AG09309 (cell line): ENCODE measurements at places on chromosomes 7 and 10.

DNA sequence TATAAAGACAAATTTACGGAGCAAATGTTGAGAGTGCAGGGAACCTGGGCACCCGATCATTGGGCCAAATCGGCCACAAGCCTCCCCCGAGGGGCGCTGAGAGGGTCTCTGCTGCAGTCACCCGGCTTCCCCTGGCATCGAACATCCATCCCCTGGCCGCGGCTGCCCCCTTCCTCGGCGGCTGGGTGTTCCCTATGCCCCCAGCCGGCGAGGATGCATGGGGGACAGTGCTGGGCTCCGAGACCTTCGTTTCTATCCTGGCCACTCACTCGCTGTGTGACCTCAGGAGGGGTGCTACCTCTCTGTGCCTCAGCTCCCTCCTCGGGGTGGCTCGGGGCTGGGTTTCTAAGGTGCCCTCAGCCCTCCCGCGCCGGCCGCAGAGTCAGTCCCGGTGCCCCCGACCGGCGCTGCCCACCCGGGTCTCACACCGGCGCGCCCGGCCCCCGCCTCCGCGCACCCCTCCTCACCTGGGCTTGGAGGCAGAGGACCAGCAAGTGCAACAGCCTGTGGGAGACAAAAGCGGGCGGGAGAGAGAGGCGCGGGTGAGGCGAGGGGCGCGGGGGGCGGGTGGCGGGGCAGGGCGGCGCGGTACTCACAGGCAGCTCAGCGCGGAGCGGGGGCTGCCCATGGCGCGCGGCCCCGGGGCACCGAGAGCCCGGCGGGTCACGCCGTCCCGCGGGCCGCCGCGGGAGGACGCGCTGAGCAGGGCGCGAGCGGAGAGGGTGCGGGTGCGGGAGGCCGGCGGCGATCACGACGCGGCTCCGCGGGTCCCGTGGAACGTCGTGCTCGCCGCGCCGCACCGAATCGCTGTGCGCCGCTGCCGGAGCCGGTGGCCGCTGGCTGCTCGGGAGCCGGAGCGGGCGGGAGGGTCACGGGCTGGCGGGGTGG is at the start of gene FGF8:
FGF8 (minus strand) TSS at position 842 of the 888 bp plus-strand sequence; CDS start at position 628, 214 bp downstream.
- DNase-seq, result no peak

- DNase-seq, result peak; percentile 99
Observed at GRCh38 chr7:94183289-94183749, 179.2 kb upstream of the BET1 start.

DNA sequence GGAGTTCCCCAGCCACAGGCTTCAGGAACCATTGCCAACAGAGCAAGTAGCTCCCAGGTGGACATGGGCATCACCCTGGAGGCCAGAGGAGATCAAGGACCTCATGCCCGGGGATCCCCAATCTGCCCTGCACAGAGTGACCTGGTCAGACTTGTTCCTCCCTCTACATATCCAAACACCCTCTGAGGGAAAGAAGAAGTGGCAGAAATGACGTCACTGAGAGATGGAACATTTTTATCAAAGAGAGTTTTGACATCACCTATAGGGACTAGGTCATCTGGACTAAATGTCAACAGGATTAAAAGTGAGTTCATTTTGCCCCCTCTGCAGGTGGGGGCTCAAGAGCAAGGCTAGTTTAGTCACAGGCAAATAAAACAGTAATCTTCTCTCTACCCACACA is 273.7 kb downstream of the SKAP2 start:
- DNase-seq, result no peak

GRCh38 chr10:49572594-49573114 is 33.7 kb upstream of the ERCC6 start:
- DNase-seq, result no peak

DNA sequence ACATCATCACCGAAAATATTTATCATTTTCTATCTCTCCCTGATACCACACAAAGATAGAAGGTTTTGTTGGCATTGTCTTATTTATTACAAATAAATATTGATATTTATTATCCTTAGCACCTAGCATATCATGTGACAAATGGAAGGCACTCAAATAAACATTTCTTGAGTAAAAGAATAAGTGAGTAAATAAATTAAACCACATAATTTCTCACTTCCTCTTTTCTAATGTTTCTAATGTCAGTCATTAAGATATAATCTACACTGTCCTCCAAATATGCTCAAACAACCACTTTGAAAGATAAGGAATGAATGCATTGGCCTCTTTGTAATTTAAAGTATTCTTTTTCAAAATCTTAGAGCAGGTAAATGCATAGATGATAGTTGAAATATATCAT is 1027.8 kb upstream of the LRRTM3 start:
- no peak for DNase-seq

GRCh38 chr7:16695621-16696237 is 49.7 kb downstream of the BZW2 start:
- no peak for DNase-seq

DNA sequence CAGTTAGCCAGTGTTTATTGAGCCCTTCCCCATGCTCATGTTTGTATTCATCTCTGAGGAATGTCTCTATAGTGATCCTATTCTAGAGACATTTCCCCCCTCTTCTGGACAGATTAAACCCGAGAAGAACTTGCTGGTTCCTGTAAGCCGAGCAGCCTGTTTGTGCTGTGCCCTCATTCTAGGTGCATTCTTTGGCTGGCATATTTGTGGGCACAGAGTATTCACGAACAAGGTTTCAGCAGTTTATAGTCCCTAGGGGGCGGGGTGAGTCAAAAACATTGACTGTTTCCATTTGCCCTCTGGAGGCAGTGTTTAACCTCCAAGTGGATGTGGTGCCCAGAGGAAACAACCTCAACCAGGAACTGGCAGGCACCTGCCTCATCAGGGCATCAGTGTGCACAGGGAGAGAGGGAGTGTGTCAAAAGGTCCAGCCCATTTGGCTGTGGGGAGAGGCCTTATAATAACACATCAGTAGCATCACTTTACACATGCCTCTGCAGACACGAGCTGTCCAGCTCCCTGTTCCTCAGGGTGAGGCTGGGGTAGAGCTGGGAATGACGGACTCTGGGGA is 273.3 kb upstream of the LRGUK start:
- peak; percentile 89 for DNase-seq

DNA sequence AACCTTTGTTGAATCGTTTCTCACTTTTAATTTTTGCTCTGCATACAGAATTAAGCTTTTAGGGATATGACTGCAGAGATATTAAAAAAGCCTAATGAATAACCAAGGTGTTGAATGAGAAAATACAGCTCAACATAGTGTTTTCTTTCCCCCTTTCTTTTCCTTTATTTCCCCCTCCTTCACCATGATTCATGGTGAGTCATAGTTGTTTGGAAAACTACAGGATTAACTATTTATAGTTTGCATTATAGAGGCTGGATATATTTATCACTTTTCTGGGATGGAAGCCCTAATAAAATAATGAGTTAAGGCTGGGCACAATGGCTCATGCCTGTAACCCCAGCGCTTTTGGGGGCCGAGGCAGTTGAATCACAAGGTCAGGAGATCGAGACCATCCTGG is 115.0 kb downstream of the DNAJB9 start:
- no peak for DNase-seq

GRCh38 chr10:5419466-5420094 is 7.2 kb downstream of the NET1 start:
- no peak for DNase-seq

GRCh38 chr10:71284544-71285179 is 34.4 kb upstream of the SLC29A3 start:
- DNase-seq, result no peak

DNA sequence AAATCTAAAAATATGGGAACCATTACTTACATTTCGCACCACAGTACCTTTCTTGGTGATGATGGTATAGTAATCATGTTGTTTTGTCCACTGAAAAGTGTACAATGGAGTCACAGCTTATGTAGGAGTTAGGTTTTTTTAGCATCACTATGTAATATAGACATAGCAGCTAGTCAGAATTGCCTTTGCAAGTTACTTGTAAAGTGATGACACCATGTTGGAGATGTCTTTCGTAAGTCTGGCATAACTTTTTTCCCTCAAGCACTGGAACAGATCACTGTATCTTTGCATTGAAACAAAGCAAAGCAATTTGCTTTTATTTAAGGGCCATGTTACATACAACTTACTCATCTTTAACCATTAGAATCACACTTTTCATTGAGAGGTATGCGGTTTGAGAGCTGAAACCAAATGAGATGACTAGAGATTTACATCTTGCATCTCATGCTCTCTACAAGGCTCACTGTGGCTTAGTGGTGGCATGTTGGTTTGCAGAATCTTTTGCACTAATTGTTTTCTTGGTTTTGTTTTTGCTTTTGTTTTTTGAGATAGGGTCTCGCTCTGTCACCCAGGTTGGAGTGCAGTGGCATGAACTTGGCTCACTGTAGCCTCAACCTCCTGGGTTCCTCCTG is 18.3 kb downstream of the UBN2 start:
- DNase-seq, result no peak

- no peak for DNase-seq
Observed at GRCh38 chr10:126235091-126235978, 152.9 kb downstream of the ADAM12 start.

GRCh38 chr10:351770-352334 is 216.6 kb downstream of the ZMYND11 start:
- no peak for DNase-seq

- no peak for DNase-seq
Observed at GRCh38 chr7:6433784-6434615, 13.8 kb downstream of the DAGLB start.

DNA sequence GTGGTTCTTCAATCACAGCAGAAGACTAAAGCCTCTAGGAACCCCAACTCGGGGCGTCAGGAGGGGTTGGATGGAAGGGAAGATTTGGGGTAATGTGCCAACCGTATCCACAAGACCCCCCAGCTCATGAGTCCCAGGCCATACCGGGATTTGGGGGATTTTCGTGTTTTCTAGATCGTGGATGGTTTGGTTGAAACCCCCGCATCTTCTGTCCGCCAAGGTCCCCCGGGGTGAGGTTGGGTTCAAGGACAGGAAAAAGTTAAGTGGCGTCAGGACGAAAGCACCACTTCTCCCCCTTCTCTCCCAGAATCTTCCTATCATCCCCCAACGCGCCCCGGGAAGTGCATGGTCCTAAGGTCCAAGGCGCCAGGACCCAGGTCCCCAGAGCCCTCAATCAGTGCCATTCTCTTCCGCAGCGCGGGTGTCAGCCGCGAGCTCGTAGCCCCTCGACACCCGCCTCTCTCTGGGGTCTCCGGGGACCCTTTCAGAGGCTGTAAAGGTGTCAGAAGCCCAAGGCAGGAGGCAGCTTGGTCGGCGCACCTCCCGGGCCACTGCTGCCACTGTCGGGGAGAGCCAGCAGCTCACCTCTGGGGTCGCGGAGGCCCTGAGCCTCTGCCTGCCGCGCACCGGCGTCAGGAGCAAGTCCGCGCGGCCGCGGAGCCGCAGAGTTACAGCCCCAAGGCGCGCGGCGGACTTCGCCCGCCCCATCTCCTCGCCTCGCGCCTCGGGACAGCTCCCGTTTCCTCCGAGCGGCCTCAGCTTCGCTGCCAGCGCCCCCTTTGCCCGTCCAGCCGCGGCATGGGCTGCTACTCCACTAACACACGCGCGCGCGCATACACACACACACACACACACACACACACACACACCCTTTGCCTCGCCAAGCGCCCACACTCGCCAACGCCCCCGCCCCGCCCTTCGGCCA is 1.5 kb downstream of the MKX start:
- no peak for DNase-seq

- no peak for DNase-seq
Observed at GRCh38 chr10:17412323-17412722, 42.1 kb downstream of the ST8SIA6 start.

- no peak for DNase-seq
Observed at GRCh38 chr7:23514755-23515154, 17.0 kb downstream of the TRA2A start.

DNA sequence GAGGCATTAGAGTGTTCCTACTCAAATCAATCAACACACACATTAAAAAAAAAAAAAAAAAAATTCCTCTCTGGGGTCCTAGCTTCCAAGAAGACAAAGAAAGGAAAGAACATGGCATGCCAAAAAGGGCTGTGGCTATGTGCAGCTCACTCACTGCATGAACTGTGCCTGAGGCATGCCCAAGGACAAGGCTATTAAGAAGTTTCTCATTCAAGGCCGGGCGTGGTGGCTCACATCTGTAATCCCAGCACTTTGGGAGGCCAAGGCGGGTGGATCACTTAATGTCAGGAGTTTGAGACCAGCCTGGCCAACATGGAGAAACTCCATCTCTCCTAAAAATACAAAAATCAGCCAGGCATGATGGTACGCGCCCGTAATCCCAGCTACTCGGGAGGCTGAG is 41.9 kb upstream of the PPP3CB start:
- DNase-seq, result no peak

GRCh38 chr7:150311146-150311545 is 12.0 kb upstream of the LRRC61 start:
- DNase-seq, result no peak

DNA sequence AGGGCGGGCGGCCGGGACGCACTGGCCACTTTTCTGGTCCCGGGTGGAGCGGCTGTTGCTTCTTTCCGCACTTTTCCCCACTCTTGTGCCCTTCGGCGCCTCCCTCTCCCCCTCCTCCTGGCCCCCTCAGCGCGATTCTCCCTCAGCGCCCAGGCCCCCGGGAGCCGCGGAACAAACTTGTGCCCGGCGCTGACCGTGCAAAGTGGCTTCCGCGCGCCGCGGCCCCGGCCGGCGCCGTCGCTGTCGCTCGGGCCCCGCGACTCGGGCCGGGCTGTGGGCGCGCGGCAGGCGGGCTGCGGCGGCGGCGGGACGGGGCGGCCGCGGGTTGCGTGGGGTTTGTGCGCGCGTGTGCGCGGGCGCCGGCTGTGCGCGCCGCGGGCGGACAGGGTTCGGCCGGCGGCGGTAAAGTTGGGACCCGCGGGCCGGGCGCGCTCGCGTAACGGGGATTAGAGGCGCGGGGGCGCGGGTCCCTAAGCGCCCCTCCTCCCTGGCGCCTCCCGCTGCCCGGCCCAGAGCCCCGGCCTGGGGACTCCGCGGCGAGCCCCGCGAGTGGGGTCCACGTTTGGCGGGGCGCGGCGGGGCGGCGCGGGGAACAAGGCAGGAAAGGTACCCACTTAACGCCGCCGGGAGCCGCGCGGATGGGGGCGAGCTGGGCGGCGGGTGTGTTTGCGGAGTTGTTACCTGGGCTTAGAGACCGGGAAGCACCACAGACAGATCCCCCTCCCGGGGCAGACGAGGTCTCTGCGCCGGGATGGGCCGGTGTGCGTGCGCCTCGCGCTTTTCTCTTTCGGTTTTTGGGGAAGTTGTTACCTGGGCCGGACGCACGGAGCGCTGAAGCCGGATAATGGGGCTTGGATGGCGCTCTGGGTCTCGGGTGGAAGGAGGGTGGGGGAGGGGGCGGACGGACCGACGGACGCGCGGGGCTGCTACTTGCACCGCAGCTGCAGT is 860 bp downstream of the ZEB1 start:
- DNase-seq, result no peak

- DNase-seq, result no peak
Observed at GRCh38 chr10:58857251-58857805, 319.1 kb upstream of the PHYHIPL start.

GRCh38 chr10:132752378-132752777 is 33.6 kb downstream of the NKX6-2 start:
- DNase-seq, result no peak

DNA sequence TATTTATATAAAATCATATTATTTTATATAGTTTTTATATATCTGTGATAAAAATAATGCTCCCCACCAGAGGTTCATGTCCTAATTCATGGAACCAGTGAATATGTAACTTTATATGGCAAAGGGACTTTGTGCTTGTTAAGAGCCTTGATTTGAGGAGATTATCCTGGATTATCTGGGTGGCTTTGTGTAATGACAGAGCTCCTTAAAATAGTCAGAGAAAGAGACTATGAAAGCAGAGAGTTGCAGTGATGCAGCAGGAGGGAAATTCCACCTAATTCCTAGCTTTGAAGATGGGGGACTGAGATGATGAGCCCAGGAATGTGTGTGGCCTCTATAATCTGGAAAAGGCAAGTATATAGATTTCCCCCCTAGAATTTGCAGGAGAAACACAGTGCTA is 1034.2 kb upstream of the C7orf33 start:
- DNase-seq, result no peak
